ENCODE measurements at places on chromosomes 6 and 20. TPM values are rescaled to one million over a fixed set of nuclear protein-coding genes. Genes with fewer than 3 reads are reported as not detected.
A peak's percentile ranks its signal among the peaks of the same experiment; 100 is the strongest.

- peaks cover 11% of the 10 kb centered on the region for H3K4me1 ChIP-seq
- DNase-seq: peak; percentile 73
- no peak overlapping the region for H3K27ac ChIP-seq
Measured at GRCh38 chr20:25076731-25077609, 5.0 kb downstream of the VSX1 start.

NKAIN2 gene
- total RNA-seq: under 0.01 TPM

GRCh38 chr20:45405571-45406259 lies 2.4 kb upstream of the DBNDD2 start:
- H3K27me3 ChIP-seq: no peaks in the 10 kb centered on the region
- peak overlapping the region; percentile 83 for H3K4me3 ChIP-seq
- H3K27ac ChIP-seq: peak overlapping the region; percentile 64
- DNase-seq: no peak
- no peaks in the 10 kb centered on the region for H3K36me3 ChIP-seq
- peaks cover 6% of the 10 kb centered on the region for H3K4me1 ChIP-seq

DNA sequence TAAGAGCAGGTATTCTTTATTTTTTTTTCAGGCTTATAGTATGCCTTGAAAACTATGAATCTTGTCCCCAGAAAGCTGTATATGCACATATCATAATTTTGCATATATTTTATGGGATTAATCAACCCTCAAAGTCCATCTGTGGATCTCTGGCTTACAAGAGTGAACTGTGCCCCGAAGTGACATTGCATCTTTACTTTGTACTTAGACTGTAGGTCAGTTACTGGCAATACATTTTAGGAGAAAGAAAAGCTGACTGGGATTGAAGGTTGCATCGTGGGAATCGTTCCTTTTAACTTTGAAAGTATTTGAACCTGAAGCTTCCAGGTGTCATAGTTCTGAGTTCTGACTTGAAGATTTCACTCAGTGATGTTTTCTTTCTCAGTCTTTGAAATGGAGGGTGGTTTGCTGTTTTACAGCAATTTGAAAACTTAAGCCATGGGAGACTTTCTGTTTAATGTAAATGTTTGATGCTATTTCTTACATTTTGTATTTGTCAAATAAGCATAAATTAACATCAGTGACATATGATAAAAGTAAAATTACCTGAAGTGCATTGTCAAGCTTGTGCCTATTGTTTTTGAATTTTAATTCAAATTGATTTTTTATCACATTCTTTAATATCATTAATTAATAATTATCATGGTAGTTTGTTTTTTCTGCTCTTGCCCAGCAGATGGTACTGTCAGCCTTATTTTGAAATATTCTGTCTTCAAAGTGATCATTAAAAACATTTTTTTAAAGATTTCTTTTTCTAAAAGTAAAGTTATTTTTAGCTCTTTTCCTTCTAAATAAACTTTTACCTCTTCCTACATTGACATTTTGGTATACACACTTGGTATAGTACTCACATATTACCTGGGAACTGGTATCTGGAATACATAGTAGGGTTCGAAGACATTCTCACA lies 29.0 kb downstream of the L3MBTL3 start:
- H3K4me3 ChIP-seq: no peak overlapping the region
- no peak overlapping the region for H3K27ac ChIP-seq
- H3K4me1 ChIP-seq: peaks cover 11% of the 10 kb centered on the region
- H3K27me3 ChIP-seq: no peaks in the 10 kb centered on the region
- no peak for DNase-seq

CUL7 gene
- 26.4 TPM for total RNA-seq

- H3K36me3 ChIP-seq: no peaks in the 10 kb centered on the region
- no peak overlapping the region for H3K4me3 ChIP-seq
- H3K4me1 ChIP-seq: peaks cover 40% of the 10 kb centered on the region
- H3K27ac ChIP-seq: no peak overlapping the region
- no peak for DNase-seq
Measured at GRCh38 chr6:90583179-90583835, 3.6 kb downstream of the MAP3K7 start.

TMEM244 gene
- not detected for total RNA-seq

MCHR2 gene
- not detected for total RNA-seq

- no peak overlapping the region for H3K4me3 ChIP-seq
- H3K4me1 ChIP-seq: no peaks in the 10 kb centered on the region
- H3K27me3 ChIP-seq: no peaks in the 10 kb centered on the region
- no peak overlapping the region for H3K27ac ChIP-seq
Measured at GRCh38 chr20:61507778-61508177, 255.7 kb downstream of the CDH4 start.

GRCh38 chr6:163347021-163347446 lies 67.5 kb upstream of the QKI start:
- no peak overlapping the region for H3K4me3 ChIP-seq
- H3K27me3 ChIP-seq: no peaks in the 10 kb centered on the region
- no peaks in the 10 kb centered on the region for H3K36me3 ChIP-seq
- peaks cover 12% of the 10 kb centered on the region for H3K4me1 ChIP-seq
- no peak overlapping the region for H3K27ac ChIP-seq
- DNase-seq: no peak

- no peak overlapping the region for H3K27ac ChIP-seq
- peak; percentile 51 for DNase-seq
- peak overlapping the region; percentile 94 for H3K4me3 ChIP-seq
- peaks cover 23% of the 10 kb centered on the region for H3K4me1 ChIP-seq
- H3K27me3 ChIP-seq: no peaks in the 10 kb centered on the region
- no peaks in the 10 kb centered on the region for H3K36me3 ChIP-seq
Measured at GRCh38 chr6:53793318-53794136, 1.3 kb upstream of the LRRC1 start.

DNA sequence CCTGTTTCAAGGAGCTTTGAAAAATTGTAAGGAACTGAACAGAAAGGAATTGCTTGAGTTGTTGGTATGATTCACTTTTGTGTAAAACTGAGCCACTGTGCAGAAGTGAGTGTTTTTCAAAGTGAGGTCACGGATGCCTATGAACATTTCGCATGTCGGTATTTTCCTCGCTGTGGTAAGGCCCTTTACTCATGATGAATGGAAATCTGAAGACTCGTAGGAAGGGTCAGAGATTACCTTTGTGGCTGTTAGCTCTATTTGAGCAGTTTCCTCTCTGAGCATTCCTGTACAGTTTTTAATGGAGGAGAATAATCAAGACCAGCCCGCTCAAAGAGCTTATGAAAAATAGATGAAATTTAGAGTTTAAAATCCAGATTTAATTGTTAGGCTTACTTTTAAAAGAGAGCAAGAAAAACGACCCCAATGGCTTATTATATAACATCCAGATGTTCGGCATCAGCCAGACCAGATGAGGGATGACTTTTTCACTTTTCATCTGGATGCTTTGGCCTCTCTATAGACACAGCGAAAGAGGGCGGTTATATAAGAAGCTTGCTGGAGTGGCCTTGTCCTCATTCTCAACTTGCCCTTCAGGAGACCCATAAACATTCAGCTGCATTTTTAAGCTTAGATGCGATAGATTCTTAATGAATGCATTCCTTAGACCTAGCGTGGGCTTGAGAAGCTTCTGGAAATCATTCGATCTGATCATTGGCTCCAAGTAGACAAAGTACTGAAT lies 99.5 kb downstream of the CD83 start:
- H3K27ac ChIP-seq: no peak overlapping the region
- H3K4me3 ChIP-seq: no peak overlapping the region
- H3K4me1 ChIP-seq: peaks cover under 1% of the 10 kb centered on the region
- H3K27me3 ChIP-seq: peaks cover 7% of the 10 kb centered on the region
- no peaks in the 10 kb centered on the region for H3K36me3 ChIP-seq

LGSN gene
- not detected for total RNA-seq

- no peaks in the 10 kb centered on the region for H3K36me3 ChIP-seq
- no peak overlapping the region for H3K27ac ChIP-seq
- DNase-seq: no peak
- H3K4me1 ChIP-seq: peaks cover 10% of the 10 kb centered on the region
- H3K27me3 ChIP-seq: no peaks in the 10 kb centered on the region
- no peak overlapping the region for H3K4me3 ChIP-seq
Measured at GRCh38 chr6:56246541-56246880, 869 bp downstream of the COL21A1 start.

GRCh38 chr6:132333639-132334520 lies 67.4 kb downstream of the MOXD1 start:
- H3K36me3 ChIP-seq: no peaks in the 10 kb centered on the region
- no peak overlapping the region for H3K4me3 ChIP-seq
- DNase-seq: peak; percentile 74
- H3K27ac ChIP-seq: no peak overlapping the region
- H3K4me1 ChIP-seq: peaks cover 6% of the 10 kb centered on the region

LPA gene
- not detected for total RNA-seq

DACT2 gene
- total RNA-seq: 8.7 TPM

DNA sequence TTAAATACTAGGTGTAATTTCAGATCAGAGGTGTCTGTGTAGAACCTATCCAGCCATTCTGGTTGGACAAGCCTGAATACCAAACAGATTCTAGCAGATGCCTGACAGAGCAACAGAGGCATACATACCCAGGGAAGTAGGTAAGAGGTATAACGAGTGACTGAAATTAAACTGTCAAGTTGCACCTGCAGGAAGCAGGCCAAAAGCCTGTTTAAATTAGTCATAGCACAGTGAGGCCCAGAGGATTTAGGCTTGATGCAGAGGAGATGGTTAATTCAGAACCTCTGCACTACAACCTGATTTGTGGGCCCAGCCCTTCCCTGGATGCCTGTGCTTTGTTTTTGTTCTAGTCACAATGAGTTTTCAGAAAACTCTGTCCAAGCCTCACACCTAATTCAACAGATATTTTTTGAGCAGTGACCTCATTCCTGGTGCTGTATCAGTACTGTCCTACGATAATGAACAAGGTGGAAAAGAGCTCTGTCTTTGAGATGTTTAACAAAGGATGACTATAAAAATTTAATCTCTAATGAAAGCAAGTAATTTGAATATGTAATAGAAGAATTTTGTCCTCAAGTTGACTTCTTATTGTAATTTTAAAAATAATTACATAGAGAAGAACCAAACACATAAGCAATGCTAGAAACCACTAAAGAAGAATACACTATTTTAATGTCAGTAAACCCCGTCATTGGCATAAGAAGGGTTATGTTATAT lies 31.7 kb downstream of the C6orf58 start:
- no peak for DNase-seq
- no peak overlapping the region for H3K27ac ChIP-seq
- no peaks in the 10 kb centered on the region for H3K4me1 ChIP-seq
- H3K27me3 ChIP-seq: no peaks in the 10 kb centered on the region

AARS2 gene
- total RNA-seq: 12.3 TPM

- H3K4me3 ChIP-seq: no peak overlapping the region
- no peaks in the 10 kb centered on the region for H3K36me3 ChIP-seq
- no peaks in the 10 kb centered on the region for H3K27me3 ChIP-seq
Measured at GRCh38 chr6:124573953-124574352, 388.3 kb upstream of the RNF217 start.
